ENCODE measurements at places on chromosomes 2 and 18. TPM values are rescaled to one million over a fixed set of nuclear protein-coding genes. Genes with fewer than 3 reads are reported as not detected.

- no peak for DNase-seq
These were observed 146.4 kb downstream of the MBD5 start for GRCh38 chr2:148167241-148167766.

DNA sequence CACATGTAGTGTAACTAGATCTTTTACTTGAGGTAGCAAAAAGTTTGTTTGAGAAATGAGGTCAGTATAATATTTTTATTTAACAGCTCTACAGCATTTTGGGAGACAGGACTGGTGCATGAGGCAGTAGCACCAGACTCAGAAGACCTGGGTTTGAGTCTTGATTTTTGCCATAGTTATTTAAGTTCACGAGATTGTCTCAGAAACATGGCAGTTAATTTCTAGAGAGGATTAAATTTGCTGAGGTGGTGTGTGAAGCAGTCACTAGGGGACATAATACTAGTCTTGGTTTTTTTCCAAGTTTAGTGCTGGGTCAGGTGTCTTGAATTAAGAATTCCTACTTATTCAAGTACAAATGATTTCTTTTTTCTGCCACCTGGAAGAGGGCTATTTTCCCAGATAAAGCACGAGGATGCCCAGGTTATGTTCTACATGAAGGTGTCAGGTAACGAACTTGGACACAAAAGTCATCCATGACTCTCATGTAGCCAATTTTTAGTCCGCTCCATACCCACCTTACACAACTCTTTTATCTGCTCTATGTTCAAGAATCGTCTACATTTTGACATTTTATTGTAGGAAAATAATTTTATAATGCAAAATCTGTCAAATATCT, 1.4 kb downstream of the MARCHF7 start:
- DNase-seq = no peak

DNA sequence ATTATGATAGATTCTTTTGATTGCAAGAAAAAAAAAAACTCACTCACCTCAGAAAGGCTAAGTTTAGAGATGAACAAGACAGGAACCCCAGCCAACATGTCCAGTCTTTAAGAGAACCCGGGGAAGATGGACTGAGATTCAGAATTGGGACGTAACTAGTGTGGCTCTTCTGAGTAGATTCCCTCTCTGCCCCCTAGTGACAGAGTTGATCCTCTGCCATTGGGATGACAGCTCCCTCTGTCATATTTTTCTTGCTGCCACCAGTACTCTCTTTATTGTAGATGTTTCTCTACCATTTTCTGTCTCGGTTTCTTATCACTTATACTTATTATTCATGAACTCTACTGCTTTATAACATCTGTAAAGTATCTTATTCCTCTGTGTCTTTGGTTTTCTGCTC, 77.7 kb downstream of the GULP1 start:
- DNase-seq = no peak

GRCh38 chr18:13502585-13502984, 223.8 kb downstream of the FAM210A start:
- peak; percentile 71 for DNase-seq

DNA sequence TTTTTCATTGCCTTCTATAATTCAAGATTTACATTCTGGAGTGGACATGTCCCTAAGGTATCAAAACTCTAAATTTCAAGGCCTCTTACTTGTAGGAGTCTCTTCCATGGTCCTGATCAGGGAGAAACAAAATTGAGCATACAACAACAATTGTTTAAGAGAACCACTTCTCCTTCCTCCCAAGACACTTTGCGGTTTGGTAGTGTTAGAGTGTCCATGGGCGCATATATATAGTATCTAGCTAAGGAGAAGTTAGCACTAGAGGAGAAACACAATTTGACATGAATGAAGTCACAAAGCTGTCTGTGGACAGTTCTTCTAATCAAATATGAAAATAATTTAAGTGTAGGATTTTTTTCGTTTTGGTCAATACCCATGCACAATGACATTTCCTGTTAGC, 349.1 kb upstream of the MAP2 start:
- DNase-seq = no peak

GRCh38 chr2:181742922-181743722, 62.8 kb upstream of the NEUROD1 start:
- DNase-seq = no peak

DNA sequence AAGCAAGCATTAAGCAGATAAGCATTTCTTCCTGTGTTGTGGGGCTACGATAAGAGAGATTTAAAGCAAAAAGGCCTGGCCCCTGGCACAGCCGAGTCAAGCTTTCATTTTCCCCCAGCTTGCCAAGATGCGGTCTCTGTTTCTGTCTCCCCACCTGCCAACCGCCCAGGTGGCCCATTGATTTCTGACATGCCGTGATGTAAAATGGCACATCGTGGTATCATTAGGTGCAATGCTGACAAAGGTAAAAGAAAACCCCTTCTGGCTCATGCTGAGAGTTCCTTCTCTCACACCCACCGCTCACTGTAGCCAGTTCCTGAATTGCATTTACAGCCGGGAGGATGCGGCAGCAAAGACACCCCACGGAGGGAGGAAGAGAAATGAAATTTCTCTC, 62.8 kb downstream of the BOD1L2 start:
- no peak for DNase-seq

DNA sequence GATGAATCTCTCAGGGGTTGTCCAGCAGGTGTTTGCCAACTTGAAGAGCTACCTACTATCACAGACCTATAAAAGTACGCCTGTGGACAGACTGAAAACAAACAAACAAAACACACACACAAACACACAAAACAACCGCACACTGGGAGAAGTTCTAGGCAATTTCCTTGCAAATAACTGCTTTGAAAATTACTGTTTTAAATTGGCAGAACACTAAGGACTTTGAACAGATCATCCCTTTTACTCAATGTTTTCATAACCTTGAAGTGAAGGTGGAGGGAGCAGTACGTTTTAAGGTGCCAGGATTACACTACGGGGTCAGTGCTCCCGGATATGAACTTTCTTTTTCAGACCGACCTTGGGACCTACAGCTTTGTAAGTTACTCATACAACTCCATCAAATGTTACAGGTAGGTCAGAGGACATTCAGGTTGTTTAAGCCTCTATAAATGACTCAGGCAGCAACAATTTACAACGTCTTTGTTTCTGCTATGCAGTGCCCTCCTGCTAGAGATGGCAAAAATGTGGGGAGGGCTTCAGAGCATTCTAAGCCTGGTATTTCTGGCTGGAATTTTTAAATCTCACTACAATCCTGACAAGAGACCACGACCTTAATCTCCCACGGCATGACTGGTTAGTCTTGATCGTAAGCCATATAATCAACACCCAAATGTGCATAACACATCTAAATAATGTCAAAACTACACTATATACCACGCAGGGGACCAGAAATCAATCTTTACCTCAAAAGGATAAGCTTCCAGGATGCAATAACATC, 1.4 kb upstream of the SLC20A1 start:
- no peak for DNase-seq

DNA sequence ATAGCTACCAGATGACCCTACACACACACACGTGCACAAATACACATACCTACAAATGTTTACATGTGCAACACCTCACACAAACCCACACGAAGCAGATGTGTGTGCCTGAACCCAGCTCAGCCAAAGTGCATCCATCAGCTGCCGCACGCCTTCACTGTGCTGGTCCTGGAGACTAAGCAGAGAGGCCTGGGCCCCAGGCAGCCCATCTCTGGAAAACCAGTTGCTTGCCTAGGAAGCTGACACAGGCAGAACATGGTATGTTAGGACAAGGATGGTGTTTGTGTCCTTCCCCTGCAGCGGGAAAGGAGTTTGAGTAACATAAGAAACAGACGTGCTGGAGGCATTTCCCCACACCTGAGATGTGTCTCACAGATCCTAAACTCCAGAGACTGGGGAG, 86.7 kb downstream of the SEPTIN10 start:
- no peak for DNase-seq

The ALK gene
- polyA plus RNA-seq = 0.05 TPM

The ANTXR1 gene
- polyA plus RNA-seq = 13.8 TPM

Measured in right cardiac atrium (tissue), 5 donors.